ENCODE measurements at places on chromosomes 12 and 14.

DNA sequence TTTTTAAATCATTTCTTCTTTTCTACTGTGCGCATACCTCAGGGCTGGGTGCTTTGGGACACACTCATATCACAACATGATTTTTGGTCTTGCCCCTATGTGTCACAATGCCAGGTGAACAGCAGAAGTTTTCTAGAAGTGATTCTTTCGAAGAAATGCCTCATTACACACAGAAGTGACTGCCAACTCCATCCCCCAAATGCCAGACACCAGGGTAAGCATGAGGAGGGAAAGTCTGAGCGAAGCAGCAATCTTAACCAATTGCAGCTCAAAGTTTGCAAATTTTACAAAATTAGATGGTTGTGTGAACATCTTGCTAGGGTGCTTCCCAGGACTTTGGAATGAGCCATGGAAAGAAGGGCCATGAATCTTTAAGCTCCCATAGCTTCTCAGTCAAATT lies 87.3 kb upstream of the PLEKHA5 start:
- DNase-seq, result no peak

- DNase-seq, result no peak
Measured at GRCh38 chr12:68138480-68138879, 21.1 kb downstream of the IFNG start.

- no peak for DNase-seq
Measured at GRCh38 chr12:108750526-108750925, 19.2 kb upstream of the CORO1C start.

DNA sequence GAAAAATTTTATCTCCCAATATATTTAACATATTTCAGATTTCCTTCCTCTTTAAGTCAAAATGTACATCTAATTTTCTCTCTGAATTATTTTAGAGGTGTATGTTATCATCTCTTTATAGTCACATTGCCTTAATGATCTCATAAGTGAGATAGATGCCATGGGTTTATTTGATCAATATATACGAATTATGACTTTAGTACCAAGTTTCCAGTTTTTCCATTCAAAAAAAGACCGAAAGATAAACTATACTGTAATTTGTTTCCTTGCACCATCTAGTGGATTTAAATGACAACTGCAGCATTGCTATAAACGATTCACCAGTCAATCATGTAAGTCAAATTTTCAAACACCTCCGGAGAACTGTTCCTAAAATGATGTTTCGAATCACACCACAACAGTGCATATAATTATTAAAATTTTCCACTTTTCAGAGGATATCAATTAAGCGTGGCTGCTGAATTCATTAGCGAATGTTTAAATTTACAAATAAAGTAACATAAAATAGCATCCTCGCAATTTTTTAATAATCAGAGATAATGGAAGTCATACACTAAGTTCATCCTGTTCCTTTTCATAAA lies 419 bp upstream of the ATXN7L3B start:
- DNase-seq, result no peak

- DNase-seq, result no peak
Measured at GRCh38 chr12:13374793-13375192, 178.3 kb downstream of the EMP1 start.
